Caco-2 (cell line): ENCODE measurements at places on chromosomes 7 and 10. TPM values are rescaled to one million over a fixed set of nuclear protein-coding genes. Genes with fewer than 3 reads are reported as not detected.

Gene CYP3A7
- total RNA-seq, result not detected in 2 replicates

Gene TMEM60
- total RNA-seq, result 18.9 and 19.6 TPM in 2 replicates

Gene CALML5
- not detected in 2 replicates for total RNA-seq

Gene SPDYE5
- total RNA-seq, result not detected in 2 replicates

Gene SLC18A3
- not detected in 2 replicates for total RNA-seq

Gene SMKR1
- not detected in 2 replicates for total RNA-seq

Gene GIMAP8
- total RNA-seq, result 0.07 TPM in 1 of 2 replicates, not detected in the other

Gene SUMF2
- 150 and 172 TPM in 2 replicates for total RNA-seq
